ENCODE measurements at places on chromosomes 11 and 22.

DNA sequence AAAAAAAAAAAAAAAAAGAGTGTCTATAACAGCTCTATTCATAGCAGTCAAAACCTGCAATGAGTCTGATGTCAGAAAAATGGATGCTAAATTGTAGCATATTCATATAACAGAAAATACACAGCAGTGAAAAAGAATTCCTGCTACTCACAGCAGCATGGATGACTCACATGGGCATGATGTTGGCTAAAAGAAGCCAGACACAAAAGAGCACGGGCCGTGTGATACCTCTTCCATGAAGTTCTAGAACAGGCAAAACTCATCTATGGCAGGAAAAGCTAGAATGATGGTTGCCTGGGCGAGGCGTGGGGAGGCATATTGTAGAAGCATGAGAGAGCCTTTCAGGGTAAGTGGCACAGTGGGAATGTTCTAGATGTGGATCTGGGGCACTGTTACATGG, 18.9 kb downstream of the PLAAT3 start:
- ATAC-seq, result no peak

- ATAC-seq, result no peak
Observed at GRCh38 chr22:36360871-36361383, 26.8 kb downstream of the MYH9 start.

DNA sequence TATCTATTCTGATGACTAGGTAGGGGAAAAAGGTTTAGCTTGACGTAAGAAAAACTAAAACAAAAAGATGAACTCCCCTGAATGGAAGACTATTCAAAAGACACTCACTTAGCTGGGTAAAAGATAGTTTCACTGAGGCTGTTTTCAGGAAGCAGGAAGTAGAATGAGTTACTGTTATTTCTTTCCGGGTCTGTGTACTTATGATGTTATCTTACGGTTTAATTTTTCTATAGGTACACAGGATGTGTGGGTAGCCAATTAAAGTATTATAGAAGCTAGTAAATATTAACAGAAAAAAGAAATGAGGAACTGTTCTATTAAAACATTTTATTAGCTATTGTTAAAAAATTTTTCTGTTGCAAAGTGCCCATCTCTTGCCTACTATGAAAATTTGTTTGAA, 45.8 kb upstream of the MMP7 start:
- no peak for ATAC-seq

DNA sequence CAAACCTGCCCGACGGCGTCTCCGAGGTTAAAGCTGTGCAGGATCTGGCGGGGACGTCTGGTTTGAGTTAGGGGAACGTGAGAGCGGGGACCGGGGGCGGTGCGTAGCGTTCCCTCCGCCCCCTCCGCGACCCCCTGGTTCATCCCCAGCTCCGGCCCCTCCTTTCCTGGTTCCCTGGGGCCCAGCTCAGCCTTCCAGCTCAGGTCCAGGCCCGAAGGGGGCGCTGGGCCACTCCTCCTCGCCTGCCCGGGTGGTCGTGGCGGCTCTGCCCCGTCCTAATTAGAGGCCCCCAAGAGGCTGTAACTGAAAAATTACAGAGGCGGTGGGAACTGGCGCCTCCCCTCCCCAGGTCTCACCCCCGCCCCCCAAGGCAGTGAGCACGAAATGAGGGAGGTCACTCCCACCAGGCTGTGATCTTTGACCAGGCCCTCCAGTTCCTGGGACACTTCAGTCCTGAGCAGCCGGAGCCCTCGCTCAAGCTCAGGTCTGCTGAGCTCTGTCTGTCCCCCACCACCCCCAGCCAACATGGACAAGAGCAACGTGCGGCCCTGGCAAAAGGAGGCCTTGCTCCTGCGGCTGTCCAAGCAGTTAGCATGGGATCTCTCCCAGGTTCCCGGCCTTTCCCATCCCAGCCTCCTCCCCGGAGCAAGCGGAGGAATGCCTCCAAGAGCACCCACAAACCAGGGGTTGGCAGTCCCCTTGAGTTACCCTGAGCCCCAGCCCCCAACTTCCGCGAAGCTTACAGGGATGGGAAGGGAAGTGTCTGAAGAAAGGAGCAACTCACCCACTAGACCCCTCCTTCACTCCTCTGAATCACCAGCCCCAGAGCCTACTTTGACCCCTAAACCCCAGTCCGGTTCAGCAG, 3.3 kb downstream of the CD248 start:
- no peak for ATAC-seq

- ATAC-seq, result no peak
Observed at GRCh38 chr22:25884121-25884520, 142.1 kb downstream of the MYO18B start.

DNA sequence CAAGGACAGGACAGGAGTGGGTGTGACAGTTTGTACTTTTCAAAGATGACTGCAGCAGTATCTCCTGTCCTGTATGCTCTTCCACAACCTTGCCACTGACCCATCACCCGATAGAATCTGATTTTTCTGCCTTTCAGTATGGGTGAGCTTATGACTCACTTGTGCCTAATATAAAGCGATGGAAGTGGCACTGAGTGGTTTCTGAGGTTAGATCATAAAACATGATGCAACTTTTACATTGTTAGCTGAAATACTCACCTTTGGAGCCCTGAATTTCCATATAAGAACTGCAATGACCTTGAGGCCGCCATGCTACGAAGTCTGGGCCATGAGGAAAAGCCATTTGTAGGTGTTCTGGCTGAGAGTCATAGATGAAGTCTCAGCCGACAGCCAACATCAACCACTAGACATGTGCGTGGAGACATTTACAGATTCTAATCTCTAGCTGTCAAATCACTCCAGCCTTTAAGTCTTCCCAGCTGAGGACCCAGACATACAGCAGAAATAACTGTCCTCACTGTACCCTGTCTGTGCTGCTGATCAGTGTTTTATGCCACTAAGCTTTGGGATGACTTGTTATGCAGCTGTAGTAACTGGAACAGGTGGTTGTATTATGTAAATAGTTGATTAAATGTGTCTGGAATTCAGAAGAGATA, 105.9 kb upstream of the ARHGAP20 start:
- no peak for ATAC-seq

GRCh38 chr22:26887456-26887855, 230.1 kb downstream of the MIAT start:
- ATAC-seq, result no peak

- no peak for ATAC-seq
Observed at GRCh38 chr11:15941206-15941770, 415.1 kb downstream of the SOX6 start.

Measured in stimulated activated memory B cell treated with anti-CD40 and anti-IgM and Interleukin-4, amounts not matched to agents 10 μg/mL and 1 μg/mL and 100 μg/mL, for 72 hours (primary cell).